Activated CD4-positive, alpha-beta T cell treated with anti-CD3 and anti-CD28 coated beads, Interleukin-2, amount 50 U/mL, for 1 hour (primary cell): ENCODE measurements at places on chromosomes 6 and 20.

GRCh38 chr6:36967757-36968156, 13.2 kb downstream of the PI16 start:
- DNase-seq = no peak

- no peak for DNase-seq
These were observed 2.2 kb downstream of the SRSF3 start for GRCh38 chr6:36596356-36596755.

DNA sequence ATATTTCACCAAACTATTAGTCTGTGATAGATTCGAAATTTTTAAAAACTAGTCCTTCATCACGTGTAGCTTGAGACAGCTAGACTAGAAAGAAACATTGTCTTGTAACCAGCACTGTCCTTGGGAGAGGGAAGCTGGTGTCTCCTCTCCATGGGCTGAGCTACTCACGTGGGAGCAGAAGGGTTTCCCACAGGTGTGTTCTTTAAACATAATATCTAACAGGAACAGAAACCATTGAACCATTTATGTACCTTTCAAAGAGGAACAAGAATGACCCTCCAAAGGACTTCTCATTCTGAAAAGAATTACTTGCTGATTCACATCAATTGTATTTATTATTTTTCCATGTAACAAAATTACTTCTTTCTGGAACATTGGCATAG, 72.4 kb upstream of the SYNJ2 start:
- DNase-seq = no peak

GRCh38 chr20:51059862-51060261, 37.0 kb upstream of the KCNG1 start:
- DNase-seq = no peak

- no peak for DNase-seq
These were observed 136.0 kb upstream of the CNR1 start for GRCh38 chr6:88301888-88302768.
